Renal cortex interstitium (tissue), 15 donors: ENCODE measurements at places on chromosomes 2 and 18. TPM values are rescaled to one million over a fixed set of nuclear protein-coding genes. Genes with fewer than 3 reads are reported as not detected.

CEBPZ gene
- 75.8 TPM for polyA plus RNA-seq

SPC25 gene
- polyA plus RNA-seq = 23.3 TPM

C2orf80 gene
- polyA plus RNA-seq = 0.23 TPM

PROM2 gene
- polyA plus RNA-seq = 26.4 TPM

UGT1A8 gene
- not detected for polyA plus RNA-seq

POTEI gene
- 0.19 TPM for polyA plus RNA-seq

MROH2A gene
- polyA plus RNA-seq = not detected

UGT1A5 gene
- polyA plus RNA-seq = not detected

CRYGD gene
- polyA plus RNA-seq = 0.59 TPM

WDR12 gene
- polyA plus RNA-seq = 140 TPM

NR4A2 gene
- polyA plus RNA-seq = 2.6 TPM

AOX1 gene
- polyA plus RNA-seq = 2.1 TPM

GMPPA gene
- 33.5 TPM for polyA plus RNA-seq

CNRIP1 gene
- 19.0 TPM for polyA plus RNA-seq

DNA sequence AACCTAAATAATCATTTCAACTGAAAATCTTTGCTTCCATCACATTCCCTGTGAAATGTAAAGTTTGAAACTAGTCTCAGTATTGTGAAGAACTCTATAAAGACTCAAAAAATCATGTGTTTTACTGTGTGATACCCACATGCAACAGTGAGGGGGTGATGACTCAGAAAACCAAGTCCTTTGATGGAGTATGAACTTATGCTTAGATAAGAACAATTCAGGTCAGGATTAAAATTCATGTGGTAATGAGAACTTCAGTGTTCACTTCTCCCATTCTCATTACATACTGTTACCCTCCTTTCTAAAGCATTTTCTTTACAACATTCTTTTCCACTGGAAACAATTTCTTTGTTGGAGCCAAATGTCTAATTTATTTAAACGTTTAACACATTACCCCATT lies 360.2 kb downstream of the FSIP2 start:
- no peak for DNase-seq

DNA sequence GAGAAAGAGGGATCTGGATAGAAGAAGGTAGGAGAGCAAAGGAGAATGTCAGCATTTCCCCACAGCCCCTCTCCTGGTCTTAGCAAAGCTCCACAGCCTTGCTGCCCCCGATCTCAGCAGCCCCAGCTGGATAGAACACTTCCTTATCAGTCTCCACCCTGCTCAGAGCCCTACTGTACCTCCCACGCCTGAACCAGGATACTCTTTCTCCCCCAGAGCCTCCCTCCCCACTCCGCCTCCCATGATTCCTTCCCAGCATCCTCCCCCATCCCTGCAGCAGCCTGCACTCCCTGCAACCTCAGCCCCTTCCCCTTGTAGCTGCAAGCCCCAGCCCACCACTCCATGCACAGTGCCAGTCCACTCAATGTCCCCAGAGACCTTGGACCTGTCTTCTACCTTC lies 25.8 kb downstream of the PLB1 start:
- DNase-seq = peak; percentile 50

DNA sequence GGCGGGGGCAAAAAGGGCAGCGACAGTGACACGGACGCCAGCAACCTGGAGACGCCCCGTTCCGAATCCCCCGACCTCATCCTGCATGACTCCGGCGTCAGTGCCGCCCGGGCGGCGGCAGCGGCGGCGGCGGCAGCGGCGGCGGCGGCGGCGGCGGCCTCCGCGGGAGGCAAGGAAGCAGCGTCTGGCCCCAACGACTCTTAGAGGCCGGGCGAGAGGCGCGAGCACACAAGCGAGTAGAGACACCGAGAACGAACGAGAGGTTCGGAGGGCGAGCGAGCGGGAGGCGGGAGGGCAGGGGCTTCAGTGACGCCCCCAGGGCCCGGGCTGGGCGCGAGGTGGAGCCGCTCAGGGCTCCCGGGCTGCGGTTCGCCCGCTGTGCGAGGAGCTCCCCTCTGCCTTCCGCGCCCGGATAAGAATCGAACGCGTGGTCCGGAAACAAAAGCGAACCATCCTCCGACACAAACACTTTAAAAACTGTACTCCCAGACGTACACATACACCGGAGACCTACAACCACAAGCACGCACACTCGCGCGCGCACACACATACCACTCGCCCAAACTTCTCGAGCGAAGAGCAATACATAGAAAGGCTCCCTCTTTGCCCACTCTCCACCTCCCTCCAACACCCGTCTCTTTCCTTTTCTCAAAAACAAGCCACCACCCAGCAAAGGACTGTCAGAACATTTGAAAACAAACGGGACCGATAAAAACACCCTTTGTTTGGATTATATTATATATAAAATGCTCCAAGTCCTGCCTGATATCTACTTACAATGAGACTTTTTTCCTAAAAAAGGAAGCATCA lies 2.8 kb downstream of the SP9 start:
- DNase-seq = no peak

DNA sequence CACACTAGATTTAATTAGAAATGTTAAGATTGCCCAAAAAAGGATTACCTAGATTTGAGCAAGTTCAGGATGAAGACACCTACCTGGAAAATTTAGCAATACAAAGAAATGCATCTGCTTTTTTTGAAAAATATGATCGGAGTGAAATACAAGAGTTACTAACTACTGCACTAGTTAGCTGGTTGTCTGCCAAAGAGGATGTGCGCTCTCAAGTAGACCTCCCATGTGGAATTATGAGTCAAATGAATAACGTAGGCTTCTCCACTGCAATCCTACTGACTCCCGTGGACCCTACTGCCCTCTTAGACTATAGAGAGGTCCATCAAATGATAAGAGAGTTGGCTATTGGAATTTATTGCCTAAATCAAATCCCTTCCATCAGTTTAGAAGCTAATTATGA lies 2.0 kb downstream of the ANKAR start:
- DNase-seq = no peak

DNA sequence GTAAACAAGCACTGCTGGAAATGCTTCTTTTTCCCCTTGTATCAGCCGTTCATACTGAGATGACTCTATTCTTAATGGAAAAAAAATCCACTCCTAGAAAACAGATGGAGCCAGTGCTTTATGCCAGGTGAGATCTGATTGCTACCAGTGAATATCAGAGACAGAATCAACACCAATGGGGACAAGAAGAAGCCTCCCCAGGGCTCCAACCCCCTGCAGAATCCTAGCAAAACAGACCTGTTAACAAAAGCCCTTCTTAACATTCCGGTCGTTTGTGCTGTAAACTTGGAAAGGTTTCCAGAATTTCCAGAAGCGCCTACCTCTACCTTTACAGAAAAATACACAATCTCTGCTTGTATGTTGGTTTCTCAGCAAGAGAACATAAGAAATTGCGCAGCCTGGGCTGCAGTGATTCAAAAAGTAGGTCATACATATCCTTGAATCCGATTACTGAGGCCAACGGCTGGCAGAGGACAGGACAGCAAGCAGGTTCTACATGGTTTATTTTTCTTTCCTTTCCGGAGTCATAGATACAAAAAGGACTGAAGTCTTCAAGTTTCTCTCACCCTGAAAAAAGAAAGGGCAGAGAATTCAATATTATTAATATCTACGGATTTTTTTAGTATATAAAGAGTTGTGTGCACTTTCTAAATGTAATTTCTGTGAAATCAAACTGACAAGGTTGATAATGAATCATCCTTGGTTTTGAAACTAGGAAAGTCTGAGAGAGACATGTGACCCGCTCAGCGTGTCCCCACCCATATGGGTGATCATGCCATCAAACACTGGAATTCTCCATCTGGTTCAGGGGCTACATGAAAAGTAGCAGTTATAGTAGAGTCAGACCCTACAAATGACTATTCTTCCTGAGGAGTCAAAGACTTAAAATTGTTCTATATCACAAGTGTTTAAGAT lies 266.7 kb upstream of the MGAT5 start:
- no peak for DNase-seq

GRCh38 chr2:160415991-160416390 lies 77.6 kb downstream of the RBMS1 start:
- no peak for DNase-seq

GRCh38 chr2:173860082-173860481 lies 105.1 kb downstream of the SP3 start:
- no peak for DNase-seq

GRCh38 chr2:196130039-196130825 lies 41.1 kb downstream of the STK17B start:
- DNase-seq = no peak

DNA sequence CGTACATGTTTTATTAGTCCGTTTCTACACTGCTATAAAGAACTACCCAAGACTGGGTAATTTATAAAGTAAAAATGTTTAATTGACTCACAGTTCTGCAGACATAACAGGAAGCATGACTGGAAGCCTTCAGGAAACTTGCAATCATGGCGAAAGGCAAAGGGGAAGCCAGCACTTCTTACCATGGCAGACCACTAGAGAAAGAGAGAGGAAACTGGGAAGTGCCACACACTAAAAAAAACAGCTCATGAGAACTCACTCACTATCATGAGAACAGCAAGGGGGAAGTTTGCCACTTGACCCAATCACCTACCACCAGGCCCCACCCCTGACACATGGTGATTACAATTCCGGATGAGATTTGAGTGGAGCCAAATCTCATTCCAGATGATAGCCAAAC lies 466.2 kb downstream of the IRS1 start:
- DNase-seq = no peak

DNA sequence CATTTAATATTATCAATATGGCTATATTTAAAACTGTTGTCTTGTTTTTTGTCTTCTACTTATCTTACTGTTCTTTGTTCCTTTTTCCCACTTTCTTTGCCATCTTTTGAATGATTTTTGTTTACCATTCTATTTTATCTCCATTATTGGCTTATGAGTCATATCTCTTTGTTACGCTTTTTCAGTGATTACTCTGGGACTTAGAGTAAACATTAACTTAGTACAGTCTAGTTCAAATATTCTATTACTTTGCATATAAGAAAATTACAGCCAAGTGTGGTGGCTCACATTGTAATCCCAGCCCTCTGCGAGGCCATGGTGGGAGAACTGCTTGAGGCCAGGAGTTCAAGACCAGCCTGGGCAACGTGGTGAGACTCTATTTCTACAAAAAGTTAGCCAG lies 26.1 kb downstream of the ADCY3 start:
- no peak for DNase-seq

- DNase-seq = no peak
Measured at GRCh38 chr18:22057908-22058527, 111.4 kb upstream of the GATA6 start.

GRCh38 chr18:51273437-51273836 lies 76.0 kb upstream of the MEX3C start:
- DNase-seq = no peak

DNA sequence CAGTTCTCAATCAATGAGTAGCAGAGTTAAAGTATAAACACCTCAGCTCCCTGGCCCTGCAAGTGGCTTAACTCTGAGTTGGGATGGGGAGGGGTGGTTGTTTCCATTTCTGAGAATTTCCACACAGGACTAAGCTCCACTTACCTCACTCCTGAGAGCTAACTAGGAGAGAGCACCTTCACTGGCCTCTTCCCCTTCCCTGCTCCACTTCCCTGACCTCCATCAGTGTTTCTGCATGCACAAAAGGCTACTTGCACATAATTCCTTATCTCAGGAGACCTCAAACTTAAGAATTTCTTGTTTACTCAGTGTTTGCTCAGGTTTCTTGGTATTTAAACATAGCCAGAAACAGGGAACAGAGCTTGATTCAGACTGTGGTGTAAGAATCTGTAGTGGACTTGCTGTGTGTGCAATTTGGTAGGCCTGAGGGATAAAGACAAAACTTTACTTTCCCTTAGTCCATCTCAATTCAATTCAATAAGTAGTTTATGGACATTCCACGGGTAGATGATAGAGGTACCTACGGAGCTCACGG lies 97.2 kb downstream of the PID1 start:
- DNase-seq = no peak

DNA sequence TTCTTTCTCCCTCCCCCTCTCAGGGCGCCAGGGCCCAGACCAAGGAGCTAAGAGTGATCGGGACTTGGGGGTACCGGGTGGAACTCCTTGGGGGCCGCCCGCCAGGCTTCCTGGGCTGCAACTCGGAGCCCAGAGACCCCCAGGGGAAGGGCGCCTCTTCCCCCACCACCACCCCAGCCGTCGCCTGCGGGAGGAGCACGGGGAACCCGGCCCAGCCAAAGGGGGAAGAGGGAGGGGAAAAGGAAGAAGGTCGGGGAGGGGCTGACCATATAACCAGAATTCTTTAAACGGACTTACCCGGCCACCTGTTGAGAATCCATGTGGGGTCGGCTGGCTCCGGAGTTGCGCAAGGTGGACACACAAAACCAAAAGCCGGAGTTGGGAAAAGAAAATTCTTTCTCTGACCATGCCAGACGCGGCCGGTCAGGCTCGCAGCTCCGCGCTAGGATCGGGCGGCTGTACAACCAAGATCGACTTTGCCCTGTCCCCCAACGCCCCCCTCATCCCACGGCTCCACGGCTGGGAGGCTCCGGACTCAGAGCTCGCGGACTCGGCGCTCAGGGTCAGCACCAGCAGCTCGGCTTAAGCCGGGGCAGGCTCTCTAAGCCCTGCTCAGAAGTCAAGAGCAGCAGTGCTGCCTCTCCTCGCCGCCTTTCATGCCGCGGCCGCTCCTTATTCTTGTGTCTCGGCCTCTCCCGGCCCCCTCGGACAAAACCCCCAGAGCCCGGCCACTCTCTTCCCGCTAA lies 6.3 kb upstream of the SIX3 start:
- no peak for DNase-seq

- no peak for DNase-seq
Measured at GRCh38 chr18:6561862-6562291, 147.2 kb upstream of the L3MBTL4 start.

GRCh38 chr2:113052396-113052917 lies at the start of gene IL36B:
TSS of gene IL36B (minus strand) at chr2:113052867.
- no peak for DNase-seq

GRCh38 chr18:64803471-64803870 lies 654.6 kb upstream of the LINC00305 start:
- DNase-seq = no peak

DNA sequence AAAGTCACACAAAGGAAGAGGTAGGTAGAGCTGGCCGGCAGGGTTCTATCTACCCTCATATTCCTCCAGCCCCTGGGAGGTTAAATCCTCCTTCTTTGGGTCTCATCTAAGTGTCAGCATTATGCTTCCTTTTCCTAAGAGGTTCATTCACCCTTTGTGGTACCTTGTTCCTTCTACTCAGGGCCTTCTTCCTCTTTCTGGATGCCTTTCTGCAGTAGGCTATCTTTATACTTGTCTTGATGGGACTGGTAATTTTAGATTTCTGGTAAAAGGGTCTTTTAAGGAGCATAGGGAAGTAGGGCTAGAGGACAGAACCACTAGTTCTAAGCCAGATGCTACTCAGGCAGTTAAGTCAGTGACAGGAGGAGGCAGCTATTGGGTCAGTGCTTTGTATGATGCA lies 13.7 kb upstream of the TNP1 start:
- no peak for DNase-seq

- DNase-seq = no peak
Measured at GRCh38 chr2:189933911-189934399, 128.6 kb downstream of the MSTN start.
